ENCODE measurements at places on chromosomes 1 and 21.

- no peak for DNase-seq
Observed at GRCh38 chr1:218904416-218904815, 269.3 kb upstream of the LYPLAL1 start.

- no peak for DNase-seq
Observed at GRCh38 chr1:186896211-186896610, 67.5 kb downstream of the PLA2G4A start.

GRCh38 chr1:53626616-53627015 lies 112.3 kb downstream of the GLIS1 start:
- DNase-seq: no peak

- no peak for DNase-seq
Observed at GRCh38 chr1:27624467-27625178, 10.4 kb downstream of the FGR start.

DNA sequence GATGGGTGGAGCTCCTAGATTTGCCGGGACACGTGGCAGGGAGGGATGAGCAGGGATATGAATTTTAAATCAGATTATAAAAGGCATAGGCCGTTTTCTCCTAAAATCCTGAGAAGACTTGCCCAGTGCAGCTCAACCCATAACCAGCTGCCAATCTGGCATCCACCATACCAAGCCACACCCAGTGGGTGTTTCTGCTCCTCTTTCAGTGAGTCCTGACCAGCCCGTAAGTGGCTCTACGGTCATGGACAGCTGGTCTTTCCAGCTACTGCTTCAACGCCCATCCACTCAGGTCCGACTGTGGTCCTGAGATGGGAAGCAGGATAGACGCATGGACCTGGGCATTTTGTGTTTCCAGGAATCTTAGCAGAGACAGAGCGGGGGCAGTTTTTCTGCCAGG lies 107.2 kb downstream of the LAMC2 start:
- no peak for DNase-seq

GRCh38 chr1:21509351-21510112 lies at the start of gene ALPL:
TSS of gene ALPL (plus strand) at chr1:21509423. CDS start at chr1:21554082, 44,659 bp downstream.
- no peak for DNase-seq

- no peak for DNase-seq
Observed at GRCh38 chr1:91745640-91746373, 140.1 kb downstream of the TGFBR3 start.

- no peak for DNase-seq
Observed at GRCh38 chr1:2604156-2604843, 17.7 kb downstream of the PRXL2B start.

DNA sequence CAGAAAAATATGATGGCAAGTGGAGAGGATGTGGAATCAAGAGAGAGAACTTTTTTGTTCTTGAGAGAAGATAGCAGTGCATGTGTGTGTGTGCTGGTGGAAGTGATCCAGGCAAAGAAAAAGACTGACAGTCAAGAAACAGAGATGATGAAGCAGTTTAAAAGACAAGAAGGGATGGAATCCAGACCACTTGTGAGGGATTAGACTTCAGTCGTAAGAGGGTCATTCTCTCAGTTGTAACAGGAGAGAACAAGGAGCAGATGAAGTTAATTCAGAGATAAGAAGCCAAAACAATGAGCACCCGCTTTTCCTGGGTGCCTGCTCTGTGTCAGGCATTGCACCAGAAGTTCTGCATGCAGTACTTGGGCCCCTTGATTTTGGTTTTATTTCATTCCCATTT lies 76.6 kb downstream of the RNF220 start:
- no peak for DNase-seq

GRCh38 chr1:182990413-182991144 lies 32.6 kb upstream of the LAMC1 start:
- DNase-seq: peak; percentile 35

GRCh38 chr1:47906009-47906432 lies 91.2 kb downstream of the TRABD2B start:
- DNase-seq: peak; percentile 23

Measured in AG20443 (cell line).